AG09309 (cell line): ENCODE measurements at places on chromosomes 5 and 9.

DNA sequence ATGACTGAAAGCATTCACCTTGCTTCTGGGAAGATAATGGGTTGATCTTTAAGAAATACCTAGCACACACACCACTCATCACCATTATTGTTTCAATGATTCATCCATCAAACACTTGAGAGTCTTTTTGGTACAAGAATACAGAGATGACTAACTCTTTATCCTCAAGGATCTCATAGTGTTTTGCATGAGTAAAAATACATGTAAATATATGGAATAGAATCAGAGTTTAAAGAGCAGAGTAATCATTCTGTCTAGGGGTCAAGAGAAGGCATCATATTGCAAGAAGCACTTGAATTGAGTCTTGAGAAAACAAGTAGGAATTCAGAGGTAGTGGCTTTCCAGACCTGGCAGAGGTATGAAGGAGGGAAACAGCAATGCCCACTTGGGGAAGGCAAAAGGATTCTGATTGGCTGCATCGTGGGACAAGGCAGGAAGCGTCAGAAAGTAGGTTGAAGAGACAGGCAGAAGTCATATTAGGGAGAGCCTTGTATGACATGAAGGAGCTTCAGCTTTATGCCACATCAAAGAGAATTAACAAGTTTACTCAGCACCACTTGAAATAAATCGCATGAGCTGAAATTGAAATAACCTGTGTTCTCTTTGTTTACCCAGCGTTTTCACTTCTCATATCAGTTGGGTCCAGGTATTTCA, 542.5 kb downstream of the TLE1 start:
- DNase-seq = no peak

- no peak for DNase-seq
These were observed 61.0 kb downstream of the FBXO4 start for GRCh38 chr5:41985945-41986695.

DNA sequence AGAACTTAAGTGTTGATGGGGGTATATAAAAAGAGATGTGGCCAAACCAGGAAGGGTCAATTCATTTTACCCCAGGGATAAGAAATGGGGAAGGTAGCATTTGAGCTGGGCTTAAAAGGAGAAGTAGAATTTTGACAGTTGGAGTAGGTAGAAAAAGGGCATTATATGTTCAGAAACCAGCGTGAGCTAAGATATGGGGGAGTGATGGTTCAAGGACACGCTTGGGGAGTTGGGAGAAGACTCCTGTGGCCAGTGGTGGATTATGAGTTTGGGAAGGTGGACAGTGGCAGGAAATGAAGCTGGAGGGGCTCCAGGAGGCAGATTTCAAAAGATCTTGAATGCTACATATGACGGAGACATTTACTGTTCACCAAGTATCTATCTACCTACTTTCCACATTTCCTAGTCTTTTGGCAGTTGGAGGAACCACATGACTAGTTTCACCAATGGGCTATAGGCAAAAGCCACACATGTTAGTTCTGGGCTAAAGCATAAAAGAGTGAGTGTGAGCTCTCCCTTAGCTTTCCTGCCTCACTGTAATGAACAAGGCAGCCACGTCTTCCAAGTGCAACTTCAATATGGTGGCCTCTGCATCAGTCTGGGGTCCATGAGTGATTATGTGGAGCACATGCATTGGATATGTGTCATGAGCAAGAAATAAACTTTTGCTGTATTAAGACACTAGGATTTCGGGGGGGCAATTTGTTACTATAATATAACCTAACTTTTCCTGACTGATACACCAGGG, 15.7 kb upstream of the GSN start:
- DNase-seq = no peak

DNA sequence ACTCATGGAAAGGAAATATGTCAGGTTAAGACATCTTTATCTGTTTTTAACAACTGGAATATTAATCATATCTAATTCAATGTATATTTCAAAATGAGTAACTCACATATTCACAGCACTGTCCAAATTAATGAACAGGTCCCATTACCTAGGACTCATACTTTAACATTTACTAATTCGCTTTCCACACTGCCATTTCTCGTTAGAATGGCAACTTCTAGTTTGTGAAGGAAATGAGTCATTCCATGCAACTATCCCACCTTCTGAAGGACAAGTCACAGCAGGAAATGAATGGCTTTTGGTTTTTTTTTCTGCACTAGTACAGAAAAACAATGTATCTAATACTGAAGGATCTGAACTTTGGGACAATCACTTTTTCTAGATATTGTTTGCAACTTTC, 24.6 kb upstream of the IFNK start:
- DNase-seq = no peak
